ENCODE measurements at places on chromosomes 4 and X.

- DNase-seq, result peak; percentile 76
Observed at GRCh38 chrX:11757719-11758399, at the start of gene MSL3. TSS of gene MSL3 (plus strand) at chrX:11758237. CDS start at chrX:11758264, 27 bp downstream.

DNA sequence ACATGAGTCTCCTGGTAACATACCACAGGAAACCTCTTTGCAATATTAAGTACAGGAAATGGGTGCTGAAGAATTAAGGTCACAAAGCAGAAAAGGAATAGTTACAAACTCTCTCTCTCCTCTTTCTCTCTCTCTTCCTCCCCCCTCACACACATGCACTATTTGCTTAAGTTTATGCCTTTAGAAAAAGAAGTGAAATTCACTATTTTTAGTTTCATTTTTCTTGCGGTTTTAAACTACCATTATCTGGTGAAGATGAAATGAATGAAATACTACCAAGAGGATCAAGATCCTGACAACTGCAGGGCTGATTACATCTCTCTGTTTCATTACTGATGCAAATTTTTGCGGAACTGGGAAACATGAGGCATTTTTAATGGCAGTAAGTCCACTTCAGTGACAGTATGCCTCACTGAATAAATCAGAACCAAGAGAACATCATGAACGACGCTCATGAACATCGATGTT, 64.3 kb upstream of the FTHL17 start:
- no peak for DNase-seq

GRCh38 chr4:48546336-48546735, 56.3 kb downstream of the ZAR1 start:
- no peak for DNase-seq

- DNase-seq, result no peak
Observed at GRCh38 chr4:177484613-177485021, 42.4 kb upstream of the AGA start.

DNA sequence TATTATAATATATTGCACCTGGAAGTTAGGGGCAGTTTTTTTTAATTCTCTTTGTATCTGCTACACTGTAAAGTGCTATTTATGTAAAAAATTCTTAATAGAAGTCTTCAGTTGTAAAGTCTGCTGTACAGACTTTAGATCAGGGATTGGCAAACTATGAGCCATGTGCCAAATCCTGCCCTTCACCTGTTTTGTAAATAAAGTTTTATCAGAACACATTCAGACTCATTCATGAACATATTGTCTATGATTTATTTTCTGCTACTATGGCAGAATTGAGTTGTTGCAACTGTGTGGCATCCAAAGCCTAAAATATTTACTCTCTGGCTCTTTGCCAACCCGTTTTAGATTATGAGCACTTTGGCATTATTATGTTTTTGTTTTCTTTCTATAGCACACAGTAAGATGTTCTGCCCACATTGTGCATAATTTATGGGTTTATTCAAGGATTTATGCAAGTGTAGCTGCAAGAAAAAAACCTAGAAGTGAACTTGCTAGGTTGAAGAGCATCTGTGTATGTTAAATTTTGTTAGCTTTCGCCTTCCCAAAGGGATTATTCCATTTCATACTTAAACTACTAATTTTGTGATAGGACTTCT, 56.9 kb downstream of the CLCN3 start:
- DNase-seq, result no peak

GRCh38 chr4:74379912-74380311, 15.0 kb downstream of the EREG start:
- no peak for DNase-seq

GRCh38 chrX:77975755-77976154, 6.3 kb upstream of the PGAM4 start:
- no peak for DNase-seq

- DNase-seq, result no peak
Observed at GRCh38 chr4:5338531-5338930, 287.3 kb downstream of the STK32B start.

- no peak for DNase-seq
Observed at GRCh38 chrX:41090568-41091238, 5.5 kb downstream of the USP9X start.

DNA sequence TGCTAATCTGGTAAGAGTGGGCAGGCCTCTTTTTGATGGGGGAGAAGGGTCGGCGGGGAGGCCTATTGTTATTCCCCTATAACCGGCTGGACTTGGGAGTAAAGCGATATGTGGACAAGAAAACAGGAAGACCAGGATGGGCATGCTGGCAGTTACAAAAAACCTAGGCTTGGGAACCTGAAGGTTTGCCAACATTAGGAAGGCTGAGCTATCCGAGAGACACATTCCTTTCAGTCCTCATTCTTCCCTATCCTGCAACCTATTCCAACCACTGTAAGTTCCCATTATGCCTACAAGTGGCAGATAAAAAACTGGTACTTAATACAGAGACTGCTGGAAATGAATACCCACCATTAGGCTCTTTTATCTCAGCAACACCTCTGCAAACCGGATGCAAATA, 32.4 kb upstream of the CT47C1 start:
- DNase-seq, result no peak

DNA sequence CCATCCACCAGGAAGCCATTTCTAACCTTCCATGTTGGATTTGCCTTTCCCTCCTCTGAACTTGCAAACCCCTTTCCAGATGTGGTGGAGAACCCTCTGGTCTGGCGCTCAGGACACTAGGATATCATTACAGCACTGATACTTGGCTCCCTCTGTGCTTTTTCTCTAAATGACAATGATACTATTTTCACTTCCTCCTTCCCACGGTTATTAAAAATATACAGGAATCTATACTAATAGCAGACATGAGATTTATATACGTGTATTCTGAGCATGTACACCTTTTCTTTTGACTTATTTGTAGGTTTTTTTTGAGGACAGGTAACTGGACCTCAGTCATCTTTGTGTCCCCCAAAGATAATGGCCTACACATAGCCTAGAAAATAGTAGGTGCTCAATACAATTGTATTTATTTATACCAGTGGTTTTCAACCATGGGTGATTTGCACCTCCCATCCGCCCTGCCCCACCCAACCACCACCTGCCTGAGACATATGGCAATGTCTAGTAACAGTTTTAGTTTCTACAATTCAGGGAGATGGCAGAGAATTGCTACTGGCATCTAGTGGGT, 60.4 kb upstream of the PLAC8 start:
- DNase-seq, result no peak

DNA sequence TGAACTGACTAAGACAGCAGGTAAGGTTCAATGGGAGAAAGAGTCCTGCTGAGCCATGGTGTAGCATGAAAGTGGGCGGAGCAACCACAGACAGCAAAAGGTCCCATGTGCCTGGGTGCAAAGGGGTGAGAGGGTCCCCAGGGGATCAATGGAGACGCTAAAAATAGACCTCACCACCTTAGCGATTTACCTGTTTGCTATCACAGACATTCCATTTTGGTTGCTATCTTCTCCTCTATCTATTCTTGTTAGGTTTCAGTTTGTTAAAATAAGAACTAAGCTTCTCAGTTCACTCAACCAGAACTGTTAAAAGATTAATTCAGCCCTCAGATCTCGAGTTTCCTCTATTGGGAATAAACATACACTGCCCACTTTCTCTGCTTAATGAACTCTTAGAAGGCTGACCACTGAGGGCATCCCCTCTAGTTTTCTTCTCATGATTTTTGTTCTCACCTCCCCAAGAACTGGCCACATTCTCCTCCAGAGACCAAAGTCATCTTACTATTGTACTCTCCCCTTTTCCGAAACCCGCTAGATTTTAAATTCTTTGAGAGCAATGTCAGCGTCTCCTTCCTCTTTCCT, 136.7 kb downstream of the PARM1 start:
- no peak for DNase-seq

GRCh38 chr4:3730422-3731190, 35.6 kb upstream of the ADRA2C start:
- DNase-seq, result no peak

- DNase-seq, result no peak
Observed at GRCh38 chr4:123807866-123808265, 411.3 kb downstream of the SPRY1 start.

DNA sequence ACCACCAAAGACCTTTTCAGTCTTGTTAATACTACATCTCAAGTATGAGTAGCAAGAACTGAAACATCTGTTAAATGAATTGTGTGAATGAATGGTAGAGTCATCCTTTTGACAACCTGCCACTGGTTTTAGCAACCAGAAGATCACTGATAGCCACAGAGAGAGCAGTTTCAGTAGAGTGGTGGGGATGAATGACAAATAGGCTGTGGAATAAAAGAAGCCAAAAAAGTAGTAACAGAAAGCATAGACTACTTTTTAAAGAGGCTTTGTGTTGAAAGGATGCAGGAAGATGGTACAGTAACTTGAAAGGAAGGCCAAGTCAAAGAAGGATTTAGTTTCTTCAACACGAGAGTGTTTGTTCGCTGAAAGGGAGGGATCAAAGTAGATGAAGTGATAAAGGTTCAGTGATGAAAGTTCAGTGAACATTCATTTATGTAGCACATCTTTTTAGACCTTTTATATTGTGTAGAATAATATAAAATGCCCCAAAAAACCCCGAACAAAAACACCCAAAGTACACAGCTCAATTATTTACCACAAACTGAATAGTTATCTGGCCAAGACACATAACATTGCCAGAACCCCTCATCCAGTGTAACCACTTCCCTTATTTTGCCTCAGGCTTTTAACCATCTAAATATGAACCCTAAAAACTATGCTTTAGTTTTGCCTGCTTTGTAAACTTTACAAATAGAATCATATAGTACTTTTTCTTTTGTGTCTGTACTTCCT, 40.1 kb upstream of the EIF1AX start:
- no peak for DNase-seq

DNA sequence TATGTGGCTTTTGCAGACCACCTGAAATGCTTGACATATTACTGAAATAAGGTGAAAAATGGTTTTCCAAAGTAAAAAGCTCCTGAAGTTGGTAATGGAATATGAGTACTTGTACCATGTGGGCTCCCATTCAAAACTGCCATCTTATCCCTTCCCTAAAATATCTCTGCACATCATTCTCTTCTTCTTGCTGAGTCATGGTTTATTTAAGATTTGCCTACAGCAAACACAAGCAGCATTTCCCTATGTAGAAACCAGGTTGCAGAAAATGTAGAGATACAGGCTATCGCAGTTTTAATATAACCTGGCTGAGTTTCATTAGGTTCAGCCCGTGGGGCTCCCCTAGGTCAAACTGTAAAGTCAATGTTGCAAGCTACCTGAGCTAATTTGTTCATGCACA, 270.1 kb downstream of the NLGN4X start:
- no peak for DNase-seq

DNA sequence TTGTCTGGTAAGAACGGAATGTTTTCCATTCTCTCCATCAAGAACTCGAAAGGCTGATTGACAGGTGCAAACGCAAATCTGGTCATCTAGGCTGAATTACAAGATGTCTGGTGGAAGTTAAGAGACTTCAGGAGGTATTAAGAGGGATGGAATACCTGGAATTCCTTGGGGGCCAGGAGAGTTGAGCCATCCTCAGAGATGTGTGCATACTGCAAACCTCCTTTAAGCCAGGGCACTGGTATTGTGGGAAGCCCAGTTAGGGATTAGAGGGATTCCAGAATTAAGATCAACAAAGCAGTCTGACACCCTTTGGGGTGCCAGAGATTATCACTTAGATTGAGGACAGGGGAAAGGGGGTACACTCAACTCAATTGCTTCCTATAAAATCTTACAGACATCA, 151.4 kb downstream of the VCX3A start:
- no peak for DNase-seq

DNA sequence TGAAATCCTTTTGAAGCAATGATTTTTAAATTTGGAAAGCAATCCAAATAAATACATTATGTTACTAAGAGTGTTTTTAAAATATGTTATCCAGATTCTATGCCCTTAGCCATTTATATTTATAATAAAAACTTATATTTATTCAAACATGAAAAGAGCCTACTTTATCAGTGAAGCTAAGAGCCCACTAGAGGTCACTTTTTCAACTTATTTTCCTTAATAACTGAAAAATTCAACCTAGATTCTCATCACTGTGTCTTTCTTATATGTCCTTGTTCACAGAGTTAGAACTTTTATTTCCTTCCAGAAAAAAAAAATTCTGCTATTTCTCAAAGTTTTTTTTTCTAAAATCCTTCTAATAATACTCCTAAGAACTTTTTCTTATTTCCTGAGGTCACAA, 23.9 kb downstream of the PRDM8 start:
- DNase-seq, result no peak

DNA sequence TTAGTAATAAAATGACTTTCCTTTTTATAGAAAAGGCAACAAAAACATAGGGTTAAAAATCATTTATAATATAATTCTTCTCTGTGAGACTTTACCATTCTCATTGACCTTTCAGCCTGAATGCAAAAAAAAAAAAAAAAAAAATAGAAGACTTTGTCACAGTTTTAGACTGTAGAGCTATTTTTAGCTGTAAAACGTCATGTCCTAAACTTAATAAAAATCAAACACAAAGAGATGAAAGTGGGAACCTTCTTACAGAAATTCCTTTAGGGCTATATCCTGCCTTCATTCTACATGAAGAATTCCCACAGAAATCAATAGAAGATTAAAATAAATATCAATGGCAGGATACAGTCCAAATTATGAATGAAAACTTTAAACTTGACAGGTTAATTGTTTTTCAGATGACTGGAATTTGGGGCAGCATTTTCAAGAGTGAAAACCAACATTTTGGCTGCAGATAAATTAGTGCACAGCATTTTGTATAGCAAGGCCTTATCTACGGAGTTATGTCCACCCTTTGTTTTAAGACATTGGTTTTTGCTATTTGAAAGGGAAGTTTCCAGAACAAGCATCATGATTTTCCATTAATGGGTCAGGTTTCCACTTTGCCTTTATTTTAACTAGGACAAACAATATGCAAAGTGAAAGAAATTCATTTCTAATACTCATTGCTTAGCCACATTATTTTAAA, 219.5 kb downstream of the SPCS3 start:
- no peak for DNase-seq

- no peak for DNase-seq
Observed at GRCh38 chrX:66994729-66995128, 355.9 kb upstream of the EDA2R start.

GRCh38 chr4:22824091-22824490, 131.4 kb downstream of the GBA3 start:
- DNase-seq, result no peak

DNA sequence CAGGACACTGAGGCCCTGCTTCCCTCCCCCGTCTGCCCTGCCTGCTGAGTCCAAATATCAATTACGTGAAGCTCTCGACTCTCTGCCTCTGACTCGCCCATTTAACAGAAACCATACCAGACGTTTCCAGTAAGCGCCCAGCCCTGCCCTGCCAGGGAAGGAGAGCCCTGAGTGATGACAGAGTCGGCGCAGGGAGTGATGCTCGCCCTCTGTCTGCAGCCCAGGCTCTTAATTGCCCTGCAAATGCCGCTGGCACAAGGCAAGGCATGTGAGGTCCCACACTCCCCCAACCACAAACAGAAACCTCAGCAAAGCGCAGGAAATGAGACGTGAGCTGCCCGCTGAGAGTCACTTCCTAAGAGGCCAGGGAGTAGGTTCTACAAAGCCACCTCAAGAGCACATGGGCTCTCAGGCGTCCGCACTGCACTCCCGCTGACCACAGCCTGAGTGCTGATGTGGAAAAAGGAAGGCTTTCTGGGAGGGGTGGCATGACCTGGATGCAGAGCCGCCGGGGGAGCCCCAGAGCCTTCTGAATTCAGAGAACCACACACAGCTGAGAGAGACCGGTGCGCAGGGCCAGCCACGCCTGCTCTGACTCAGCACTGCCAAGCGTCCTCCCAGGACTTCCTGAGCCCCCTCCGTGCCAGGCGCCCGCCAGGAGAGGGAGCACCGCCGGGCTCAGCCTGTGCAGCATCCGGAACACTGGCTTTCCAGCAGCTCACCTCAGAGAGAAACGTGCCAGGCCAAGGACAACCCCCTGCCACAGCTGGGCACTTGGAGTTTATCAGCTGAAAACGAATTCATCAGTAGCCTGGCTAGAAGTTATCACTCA, 5.3 kb downstream of the ZFYVE28 start:
- DNase-seq, result peak; percentile 87

GRCh38 chrX:37986893-37987292, 19.5 kb upstream of the SYTL5 start:
- no peak for DNase-seq

Data from sigmoid colon (tissue), 7 donors.